ENCODE measurements at places on chromosomes 7 and 10. TPM values are rescaled to one million over a fixed set of nuclear protein-coding genes. Genes with fewer than 3 reads are reported as not detected.

Gene CALCR
- total RNA-seq: 0.49 TPM

Gene OR2A7
- total RNA-seq: 12.5 TPM

GRCh38 chr10:69377191-69377590 is 39.5 kb downstream of the TACR2 start:
- DNase-seq: no peak

DNA sequence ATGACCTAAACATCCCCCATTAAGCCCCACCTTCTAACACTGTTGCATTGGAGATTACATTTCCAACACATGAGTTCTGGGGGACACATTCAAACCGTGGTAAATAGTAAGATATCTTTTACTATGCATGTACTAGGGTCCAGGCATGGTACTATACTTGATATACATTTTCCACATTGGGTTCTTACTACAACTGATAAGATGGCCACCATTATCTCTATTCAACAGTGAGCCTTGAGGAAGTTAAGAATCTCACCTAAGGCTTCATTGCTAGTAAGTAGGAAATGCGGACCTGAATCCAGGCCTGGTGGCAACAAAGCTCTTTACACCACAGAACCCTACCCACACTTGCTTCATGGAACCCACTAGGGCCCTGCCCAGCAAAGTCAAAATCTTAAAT is 5.7 kb downstream of the PANK1 start:
- DNase-seq: no peak

Gene TWIST1
- 39.9 TPM for total RNA-seq

DNA sequence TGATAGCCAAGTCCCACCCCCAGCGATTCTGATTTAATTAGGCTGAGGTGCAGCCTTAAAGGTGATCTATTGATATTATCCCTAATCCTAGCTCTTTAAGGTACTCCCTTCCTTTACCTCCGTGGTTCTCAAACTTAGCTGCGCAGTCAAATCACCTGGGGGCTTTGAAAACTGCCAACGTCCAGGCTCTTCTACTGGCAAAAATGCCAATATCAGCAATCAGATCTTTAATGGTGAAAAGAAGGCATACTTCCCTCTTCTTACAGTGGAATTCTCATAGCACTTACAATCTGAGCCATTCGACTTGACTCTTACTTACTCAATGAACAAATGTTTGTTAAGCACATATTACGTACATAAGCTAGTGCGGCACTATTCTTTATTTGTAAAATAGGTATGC is 704 bp upstream of the SLC35B4 start:
- no peak for DNase-seq

Gene ZNF239
- 5.6 TPM for total RNA-seq

DNA sequence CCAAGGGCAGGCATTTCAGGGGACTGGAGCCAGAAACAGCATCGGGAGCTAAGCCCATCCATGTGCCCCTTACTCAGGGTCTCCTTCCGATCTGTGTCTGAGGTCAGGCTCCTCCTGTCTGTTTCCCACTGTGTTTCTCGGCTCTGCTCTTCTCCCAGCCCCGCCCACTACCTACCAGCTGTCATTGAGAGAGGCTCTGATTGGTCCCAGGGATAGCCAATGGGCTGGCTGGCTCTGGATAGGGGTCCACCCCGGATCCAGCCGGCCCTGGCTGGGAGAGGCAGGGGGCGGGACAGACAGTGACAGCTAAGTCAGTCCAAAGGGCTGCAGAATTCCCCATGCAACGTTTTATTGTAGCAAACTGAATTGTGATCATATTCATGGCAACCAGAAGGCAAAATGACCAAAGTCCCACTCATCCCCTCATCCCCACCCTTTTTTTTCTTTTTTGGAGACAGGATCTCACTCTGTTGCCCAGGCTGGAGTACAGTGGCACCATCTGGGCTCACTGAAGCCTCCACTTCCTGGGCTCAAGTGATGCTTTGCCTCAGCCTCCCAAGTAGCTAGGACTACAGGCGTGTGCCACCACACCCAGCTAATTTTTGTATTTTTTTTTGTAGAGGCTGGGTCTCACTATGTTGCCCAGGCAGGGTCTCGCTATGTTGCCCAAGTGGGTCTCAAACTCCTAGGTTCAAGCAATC is 76.3 kb downstream of the CLIP2 start:
- DNase-seq: peak; percentile 9

- DNase-seq: no peak
These were observed 723 bp upstream of the TES start for GRCh38 chr7:116209561-116210070.
